ENCODE measurements at places on chromosomes 4 and X.

DNA sequence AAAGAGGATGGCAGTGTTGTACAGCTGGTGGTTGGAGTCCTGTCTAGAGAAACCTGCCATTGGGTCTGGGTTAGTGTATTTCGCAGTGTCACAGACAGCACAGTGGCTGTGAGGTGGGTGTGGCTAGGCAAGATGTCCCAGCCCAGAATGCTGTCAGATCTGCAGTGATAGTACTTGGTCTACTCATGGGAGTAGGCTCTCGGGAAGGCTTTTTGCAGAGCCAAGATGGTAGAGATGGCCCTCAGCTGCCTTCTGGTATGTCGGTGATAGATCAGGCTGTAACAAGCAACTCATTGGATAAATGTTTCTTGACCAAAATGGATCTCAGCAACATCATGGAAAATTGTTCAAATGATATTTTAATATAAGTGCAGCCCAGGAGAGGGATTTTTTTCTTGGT lies 84.3 kb upstream of the WDR1 start:
- DNase-seq, result no peak

- DNase-seq, result no peak
Observed at GRCh38 chr4:127012549-127012948, 620.2 kb upstream of the INTU start.

GRCh38 chr4:24473309-24473721 lies 111.0 kb downstream of the DHX15 start:
- peak; percentile 60 for DNase-seq

- no peak for DNase-seq
Observed at GRCh38 chrX:31609130-31609529, 537.3 kb upstream of the FTHL17 start.

DNA sequence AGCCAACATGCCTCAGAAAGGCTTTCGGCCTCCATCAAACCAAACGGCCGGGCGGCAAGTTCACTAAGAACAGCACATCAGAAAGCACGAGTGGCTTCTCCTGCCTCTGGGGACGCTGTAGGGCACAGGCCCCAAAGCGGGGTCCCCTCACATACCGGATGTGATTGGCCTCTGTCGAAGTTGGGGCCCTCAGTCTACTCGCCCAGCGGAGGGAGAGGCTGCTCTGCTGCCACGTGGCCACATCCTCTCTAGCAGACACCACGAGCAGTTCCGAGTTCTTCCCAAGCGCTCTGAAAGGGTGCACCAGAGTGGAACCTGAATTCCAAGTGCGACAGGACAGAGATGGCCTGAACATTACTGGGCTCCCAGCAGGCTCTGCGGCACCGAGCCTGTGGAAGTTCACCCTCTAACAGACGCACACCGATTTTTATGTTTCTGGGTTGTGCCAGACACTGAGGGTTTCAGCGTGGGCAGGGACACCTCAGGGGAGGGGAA lies 21.1 kb downstream of the NOP14 start:
- no peak for DNase-seq

DNA sequence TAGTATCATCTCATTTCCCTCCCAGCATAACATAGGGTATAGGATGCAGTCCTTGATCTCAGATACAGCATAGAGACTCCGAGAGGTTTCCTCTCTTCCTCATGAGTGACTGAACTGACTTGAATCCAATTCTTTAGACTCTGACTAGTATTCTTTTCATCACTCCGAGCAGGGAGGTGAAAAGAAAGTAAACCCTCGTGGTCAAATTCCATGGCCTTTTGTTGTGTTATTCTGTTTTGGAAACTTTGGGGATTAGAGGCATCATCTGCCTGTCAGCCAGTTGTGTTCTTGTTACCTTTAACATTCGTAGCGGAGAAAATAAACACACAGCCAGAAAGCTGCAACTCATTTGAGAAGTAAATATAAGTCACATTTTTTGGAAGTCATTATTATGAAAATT lies 206.6 kb downstream of the ARHGAP10 start:
- DNase-seq, result no peak

- no peak for DNase-seq
Observed at GRCh38 chr4:98664959-98665358, 6.5 kb upstream of the TSPAN5 start.

GRCh38 chrX:119410854-119411253 lies 11.7 kb downstream of the SLC25A43 start:
- DNase-seq, result no peak

DNA sequence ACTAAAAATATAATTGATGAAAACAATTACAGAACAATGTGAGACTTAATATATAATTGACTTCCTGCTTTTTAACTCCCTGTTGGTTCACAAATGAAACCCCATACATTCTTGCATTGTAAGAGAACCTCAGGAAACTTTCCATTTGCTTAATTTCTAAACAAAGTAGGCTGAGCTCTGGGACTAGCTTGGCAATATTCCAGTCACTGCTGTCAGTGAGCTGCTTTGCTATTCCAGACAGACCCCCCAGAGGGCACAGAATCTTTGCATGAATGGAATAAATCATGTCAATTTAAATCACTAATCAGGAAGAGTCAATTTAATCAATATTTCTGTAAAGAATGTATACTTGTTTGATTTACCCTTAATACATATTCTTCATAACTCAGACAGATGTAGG lies 110.6 kb downstream of the NEXMIF start:
- no peak for DNase-seq

GRCh38 chr4:17370818-17371217 lies 141.1 kb downstream of the QDPR start:
- DNase-seq, result no peak

DNA sequence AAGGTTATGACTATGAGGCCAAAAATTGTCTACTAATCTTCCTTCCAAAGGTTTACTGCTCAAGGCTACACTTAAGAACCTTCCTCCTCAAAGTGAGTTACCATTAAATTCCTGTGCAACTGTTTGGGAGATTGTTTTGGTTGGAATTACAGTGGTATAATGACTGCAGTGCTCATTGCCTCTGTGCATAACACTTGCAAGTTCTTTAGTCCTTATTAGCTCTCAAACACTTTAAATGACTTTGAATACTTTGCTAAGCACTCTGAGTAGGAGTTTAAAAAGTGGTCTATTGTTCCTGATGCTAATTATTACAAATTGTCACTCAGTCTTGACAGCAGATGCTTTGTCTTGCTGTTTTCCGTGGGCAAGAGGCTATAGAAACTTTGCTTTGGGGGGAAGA lies 422.8 kb upstream of the PABPC4L start:
- DNase-seq, result no peak

- DNase-seq, result no peak
Observed at GRCh38 chr4:100190643-100191600, 654 bp upstream of the DDIT4L start.

- DNase-seq, result no peak
Observed at GRCh38 chrX:23788946-23789345, 6.0 kb downstream of the SAT1 start.

DNA sequence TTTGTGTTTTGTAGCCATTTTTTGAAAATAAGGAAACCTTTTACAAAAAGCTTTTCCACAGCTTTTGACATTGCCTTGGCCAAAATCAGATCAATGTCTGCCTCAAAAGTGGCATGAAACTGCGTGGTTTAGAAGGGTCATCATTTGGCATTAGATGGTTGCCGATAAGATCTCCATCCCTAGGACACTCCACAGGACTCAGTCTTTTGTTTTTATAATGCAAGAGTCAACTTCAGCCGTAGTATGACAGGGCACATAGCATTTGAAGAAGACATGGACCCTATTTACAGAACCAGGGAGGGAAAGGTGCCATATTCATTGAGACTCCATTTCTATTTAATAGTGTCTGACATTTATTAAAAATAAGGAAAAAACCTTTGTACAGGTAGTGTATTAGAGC lies 1.3 kb downstream of the RTL8A start:
- no peak for DNase-seq

DNA sequence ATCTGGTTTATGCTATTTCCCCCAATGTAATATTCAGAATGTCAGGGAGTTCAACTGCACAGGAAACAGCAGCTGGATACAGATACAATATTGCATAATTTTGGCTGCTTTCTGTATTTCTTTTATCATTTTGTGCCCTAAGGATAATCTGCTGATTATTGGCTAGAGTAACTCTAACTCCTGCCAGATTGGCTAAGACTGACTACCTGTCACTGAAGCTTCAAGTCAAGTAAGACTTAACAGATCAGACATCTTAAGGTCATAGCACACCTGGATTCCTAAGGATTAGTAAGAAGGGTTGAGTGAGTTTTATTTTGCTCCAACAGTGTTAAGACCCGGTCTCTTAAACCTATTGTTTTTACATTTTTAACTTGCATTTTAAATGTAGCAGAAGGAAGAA lies 136.8 kb downstream of the KLF8 start:
- DNase-seq, result no peak

GRCh38 chr4:99552872-99553271 lies 11.0 kb downstream of the TRMT10A start:
- no peak for DNase-seq

GRCh38 chr4:147570616-147571015 lies 46.6 kb upstream of the TMEM184C start:
- DNase-seq, result no peak

GRCh38 chr4:120105472-120105871 lies 38.8 kb upstream of the MAD2L1 start:
- DNase-seq, result no peak

DNA sequence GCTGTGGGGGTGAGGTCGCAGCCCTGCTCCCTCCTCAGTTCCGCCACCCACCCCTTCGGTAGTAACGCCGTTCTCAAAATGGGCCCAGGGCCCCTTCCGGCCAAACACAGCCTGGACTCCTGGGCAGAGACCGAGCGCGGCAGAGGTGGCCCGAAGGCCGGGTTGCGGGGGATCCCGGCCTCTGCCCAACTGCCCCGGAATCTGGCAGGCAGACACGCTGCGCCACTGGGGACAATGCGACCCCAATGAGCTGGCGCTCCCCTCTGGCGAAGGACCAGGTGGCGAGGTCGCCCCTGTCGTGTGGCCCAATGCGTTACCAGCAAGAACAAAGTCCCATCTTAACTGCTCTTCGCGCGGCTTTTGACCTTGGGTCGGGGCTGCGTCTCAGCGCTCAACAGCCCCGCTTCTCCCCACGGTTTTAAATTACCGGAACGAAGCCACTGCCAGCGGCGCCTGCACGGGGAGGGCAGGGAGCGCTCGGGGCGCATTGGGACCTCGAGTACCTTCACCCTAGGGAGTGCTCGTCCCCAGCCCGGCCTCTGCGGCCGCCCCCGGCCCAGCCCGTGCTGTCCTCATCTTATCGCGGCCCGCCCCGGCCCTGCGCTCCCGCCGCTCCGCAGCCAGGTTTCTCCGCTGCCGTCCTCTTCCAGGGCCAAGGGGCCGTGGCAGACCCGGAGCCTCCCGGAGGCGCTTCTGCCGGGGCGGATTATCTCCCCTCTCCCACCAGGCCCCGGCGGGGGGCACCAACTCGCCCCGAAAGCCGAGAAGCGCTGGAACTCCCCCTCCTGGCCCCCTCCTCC lies 22.2 kb upstream of the HMX1 start:
- DNase-seq, result no peak

DNA sequence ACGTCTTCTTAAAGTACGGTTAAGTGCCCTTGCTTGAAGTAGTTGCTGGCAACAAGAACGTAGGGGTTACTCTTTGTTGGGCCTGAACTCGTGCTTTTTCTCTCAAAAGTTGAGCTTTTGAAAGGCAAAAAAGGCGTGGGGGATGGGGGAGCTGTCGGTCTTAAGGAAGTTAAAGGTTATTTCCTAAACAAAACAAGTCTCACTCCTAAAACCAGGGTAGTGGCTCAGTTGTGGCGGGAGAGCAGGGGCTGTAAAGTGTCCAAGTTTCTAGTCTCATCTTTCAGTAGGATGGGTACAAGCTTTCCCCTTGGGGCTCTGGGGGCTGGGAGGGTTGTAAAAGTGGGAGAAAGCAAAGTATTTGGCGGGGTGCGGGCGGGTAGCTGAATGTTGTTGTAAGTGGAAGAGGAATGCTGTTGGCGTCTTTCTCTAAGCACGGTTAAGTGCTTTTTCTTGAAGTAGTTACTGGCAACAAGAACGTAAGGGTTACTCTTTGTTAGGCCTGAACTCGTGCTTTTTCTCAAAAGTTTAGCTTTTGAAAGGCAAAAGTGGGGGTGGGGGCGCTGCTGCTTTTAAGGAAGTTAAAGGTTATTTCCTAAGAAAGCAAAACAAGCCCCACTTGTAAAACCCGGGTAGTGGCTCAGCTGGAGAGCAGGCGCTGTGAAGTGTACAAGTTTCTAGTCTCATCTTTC lies 904 bp upstream of the WDR1 start:
- DNase-seq, result no peak

- DNase-seq, result peak; percentile 42
Observed at GRCh38 chr4:153318696-153319320, 25.7 kb upstream of the MND1 start.

DNA sequence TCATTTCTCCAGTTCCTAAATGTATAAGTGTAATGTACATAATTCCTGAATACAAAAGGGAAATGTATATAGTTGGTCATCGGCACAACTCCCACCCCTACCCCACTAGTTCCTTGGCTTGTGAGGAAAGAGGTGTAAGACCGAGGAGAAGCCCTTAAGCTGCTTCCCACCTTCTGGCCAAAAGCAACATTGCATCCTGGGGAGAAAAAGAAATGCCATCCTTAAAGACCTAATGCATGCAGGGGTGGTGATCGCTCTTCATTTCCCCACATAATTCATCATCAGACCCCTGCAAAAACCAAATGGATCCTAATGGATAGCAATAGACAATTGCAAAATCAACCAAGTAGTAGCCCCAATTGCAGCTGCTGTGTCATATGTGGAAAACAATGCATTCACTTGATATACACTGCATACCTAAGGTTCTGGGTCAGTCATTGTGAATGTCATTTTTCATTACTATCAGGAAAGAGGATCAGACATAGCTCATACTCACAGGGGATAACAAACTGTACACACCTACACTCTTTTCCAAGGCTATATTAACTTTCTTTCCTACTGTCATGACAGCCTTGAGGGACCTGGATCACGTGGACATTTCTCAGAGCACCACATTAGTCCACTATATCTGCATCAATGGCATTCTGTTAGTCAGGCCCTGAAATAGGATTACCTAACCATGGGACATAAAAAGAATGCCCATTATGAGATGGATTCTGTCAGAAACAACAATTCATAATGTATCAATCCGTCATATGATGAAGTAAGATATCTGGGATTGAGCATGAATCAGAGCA lies 31.7 kb upstream of the NFXL1 start:
- no peak for DNase-seq

GRCh38 chrX:110201799-110202198 lies 116.1 kb downstream of the AMMECR1 start:
- no peak for DNase-seq

DNA sequence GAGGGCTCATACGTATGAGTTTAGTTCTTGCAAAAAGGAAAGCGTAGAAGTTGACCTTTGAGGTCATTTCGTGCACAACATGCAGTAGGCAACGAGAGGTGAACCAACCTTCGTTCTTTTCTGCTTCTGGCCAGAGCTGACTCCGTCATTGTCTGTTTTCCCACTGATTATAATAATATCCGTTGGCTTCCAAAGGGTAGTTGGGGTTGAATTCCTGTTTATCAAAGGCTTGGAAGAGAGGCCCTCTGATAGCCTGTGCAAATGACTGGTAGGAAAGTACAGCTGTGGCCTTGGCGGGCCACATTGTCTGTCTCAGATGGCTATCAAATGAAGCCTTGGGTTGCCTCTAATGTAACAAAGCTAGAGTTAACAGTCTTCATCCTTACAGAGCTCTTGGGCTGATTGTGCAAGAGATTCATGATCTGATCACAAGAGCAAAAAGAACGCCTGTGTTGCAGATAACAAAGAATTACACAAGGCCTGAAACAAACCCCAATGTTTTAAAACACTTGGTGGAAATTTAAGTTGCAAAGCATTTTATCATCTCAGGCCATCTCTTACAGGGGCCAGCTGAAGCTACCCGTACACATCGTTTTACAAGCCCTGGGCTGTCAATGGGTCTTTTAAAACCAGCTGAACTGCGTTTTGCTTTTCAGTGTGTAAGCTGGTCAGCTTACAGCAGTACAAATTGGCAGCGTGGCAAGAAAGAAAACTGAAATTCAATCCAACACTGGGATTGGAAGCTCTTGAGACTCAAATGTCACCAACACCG lies 46.1 kb upstream of the FAM9C start:
- DNase-seq, result no peak
